Stimulated activated CD4-positive, alpha-beta T cell treated with anti-CD3 and anti-CD28 coated beads, Interleukin-12 subunit alpha, Interleukin-12 subunit beta, amount 100 ng/mL, for 4 hours (primary cell): ENCODE measurements at places on chromosomes 12 and 14.

DNA sequence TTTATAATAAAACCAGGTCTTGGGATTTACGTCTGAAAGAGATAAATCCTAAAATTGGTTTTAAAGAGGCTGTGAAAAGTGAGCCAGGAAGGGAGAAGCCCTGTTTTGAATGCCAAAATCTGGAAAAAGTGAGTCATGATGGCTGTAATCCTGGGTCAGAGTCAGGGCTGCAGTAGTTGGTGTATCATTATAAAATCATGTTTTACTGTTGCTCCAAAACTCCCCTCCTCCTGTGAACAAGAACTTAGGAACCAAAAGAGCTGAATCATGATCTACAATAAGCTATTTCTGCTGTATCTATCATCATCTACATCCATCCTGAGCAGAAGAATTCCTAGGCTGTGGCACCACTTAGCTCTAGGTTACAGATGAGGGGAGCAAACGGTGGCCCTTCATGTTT lies 79.3 kb downstream of the LMO3 start:
- DNase-seq = no peak

DNA sequence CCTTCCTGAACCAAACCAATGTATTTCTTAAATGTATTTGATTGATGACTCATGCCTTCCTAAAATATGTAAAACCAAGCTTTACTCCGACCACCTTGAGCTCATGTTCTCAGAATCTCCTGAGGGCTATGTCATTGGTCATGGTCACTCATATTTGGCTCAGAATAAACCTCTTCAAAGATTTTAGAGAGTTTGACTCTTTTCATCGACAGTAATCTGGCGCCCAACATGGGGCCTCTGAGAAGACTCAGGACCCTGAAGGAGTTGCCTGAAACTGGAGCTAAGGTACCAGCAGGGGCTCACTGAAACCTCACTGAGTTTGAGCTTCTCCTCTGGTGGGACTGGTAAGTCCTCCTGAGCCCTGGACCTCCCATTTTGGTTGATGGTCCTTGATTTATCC lies 17.2 kb upstream of the PSMC1 start:
- DNase-seq = no peak

GRCh38 chr14:90698379-90698869 lies 117.8 kb downstream of the TTC7B start:
- no peak for DNase-seq

DNA sequence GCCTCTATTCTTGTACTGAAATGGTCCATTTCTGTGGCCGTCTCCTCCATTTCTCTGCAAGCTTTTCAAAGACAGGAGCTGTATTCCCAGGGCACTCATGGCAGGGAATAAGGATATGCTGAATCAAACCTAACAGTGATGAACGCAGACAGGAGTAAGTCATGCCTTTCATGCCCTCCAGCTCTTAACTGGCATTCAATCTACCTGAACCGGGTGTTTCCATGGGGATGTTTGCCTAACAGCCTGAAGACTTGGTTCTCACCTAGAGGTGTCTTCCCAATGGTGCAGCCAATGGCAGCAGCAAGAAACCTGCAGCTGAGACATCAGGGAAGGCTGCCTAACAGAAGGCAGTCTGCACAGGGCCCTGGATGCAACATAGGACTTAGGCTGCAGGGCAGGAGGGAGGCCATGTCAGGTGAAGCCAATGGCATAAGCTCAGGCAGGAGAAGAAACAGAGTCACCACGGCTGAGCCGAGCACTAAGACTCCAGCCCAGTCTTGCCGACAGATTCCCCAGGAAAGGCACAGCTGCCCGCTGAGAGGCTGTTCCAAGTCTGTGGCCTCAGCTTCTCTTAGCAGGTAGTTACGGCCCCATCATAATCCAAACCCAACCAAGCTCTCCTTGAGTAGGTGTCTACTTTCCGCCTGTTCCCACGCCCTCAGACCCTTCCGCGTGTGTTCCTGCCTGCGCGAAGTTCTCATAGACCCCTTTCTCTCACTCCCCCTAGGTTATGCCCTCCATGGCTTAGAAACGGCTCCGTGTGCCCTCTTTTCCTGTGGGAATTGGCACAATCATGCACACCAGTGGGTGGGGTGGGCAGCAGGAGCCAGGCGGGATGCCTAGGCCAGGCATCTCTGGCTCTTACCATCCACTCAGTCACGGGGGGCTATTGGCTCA lies 44.1 kb downstream of the VWF start:
- no peak for DNase-seq

DNA sequence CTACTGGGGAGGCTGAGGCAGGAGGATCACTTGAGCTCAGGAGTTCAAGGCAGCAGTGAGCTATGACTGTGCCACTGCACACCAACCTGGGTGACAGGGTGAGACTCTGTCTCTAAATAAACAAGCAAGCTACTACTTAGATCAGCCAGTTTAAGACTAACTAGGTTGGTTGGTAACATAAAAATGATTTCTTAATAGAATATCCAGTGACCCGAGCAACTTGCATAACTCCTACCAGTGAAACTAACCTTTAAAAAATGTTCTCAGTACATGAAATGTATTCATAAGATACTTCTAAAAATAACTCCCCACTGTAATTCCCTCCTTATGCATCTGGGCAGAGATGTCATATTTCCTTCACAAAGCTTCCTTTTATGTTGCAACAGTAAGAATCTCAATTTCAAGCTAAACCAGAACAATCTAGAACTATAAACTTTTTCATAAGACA lies 15.9 kb downstream of the TAOK3 start:
- no peak for DNase-seq
